ENCODE measurements at places on chromosomes 16 and 17.

DNA sequence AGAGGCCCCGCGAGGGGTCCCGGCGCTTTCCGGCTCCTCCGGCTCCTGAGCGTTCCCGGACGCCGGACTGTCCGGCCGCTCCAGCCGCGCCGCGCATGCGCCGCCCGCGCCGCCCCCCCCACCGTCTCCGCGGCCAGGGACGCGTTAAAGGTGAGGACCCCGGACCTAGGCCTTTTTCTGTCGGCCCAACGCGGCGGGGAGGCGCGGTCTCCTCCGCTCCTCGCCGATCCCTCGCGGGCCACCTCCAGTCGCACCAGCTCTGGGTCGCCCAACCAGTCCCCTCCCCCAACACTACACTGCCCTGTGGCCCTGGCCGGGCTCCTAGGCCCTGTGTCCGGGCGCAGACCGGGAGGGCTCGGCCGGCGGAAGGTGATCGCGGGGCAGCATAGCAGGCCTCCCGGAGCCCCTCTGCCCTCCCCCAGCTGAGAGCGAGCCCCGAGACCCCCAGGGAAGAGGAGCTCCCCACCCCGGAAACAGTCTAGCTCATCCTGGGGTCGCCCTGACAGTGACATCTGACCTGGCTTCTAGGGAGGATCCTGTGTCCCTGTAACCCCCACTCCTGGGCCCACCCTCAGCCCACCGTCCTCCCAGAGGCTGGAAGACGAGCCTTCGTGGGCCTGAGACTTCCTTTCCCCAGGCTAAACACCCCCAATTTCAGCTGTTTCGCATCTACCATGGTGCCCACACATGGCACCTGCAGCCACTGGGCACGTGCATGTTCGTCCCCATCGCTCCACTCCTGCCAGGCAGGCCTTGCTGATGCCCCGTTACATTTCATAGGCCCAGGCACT, 14.7 kb upstream of the BCAR1 start:
- DNase-seq, result no peak

GRCh38 chr16:66490774-66491715, 58.9 kb downstream of the TK2 start:
- no peak for DNase-seq

- no peak for DNase-seq
These were observed 358.2 kb upstream of the TNRC6C start for GRCh38 chr17:77600346-77600745.

DNA sequence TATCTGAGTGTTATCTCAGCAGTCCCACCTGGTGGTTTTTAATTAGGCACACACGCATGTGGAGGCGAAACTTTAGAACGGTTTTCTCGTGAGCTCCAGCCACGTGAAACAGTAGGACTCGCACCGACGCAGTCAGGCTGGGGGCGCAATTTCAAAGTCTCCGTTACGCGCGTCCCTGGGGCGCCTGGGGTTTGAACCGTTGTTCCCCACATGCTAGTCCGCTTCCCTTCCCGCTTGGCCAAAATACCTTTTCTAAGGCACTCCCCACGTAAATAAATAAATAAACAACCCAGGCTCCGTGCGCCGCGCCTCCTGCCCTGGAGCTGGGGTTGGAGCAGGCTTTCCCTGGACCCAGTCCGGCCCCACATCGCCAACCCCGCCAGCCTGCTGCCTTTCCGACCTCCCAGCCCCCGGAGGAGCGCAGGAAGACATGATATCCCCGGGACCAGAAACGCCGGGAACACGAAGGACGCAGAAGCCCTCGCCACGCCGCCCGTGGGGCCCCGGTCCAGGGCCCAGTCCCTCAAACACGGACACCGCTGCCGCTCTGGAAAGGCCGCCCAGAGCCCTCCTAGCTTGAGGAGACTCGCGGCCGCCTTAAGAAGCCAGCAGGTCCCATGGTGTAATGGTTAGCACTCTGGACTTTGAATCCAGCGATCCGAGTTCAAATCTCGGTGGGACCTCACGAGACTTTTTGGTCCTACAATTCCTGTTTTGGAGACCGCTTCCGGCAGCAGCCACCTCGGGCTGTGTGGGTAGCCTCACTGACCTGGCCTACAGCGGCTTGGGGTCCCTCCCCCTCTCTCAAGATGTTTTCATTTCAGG, 18.2 kb downstream of the GNGT2 start:
- peak; percentile 89 for DNase-seq

- DNase-seq, result peak; percentile 57
These were observed 82.3 kb downstream of the CCDC182 start for GRCh38 chr17:57662644-57663308.

DNA sequence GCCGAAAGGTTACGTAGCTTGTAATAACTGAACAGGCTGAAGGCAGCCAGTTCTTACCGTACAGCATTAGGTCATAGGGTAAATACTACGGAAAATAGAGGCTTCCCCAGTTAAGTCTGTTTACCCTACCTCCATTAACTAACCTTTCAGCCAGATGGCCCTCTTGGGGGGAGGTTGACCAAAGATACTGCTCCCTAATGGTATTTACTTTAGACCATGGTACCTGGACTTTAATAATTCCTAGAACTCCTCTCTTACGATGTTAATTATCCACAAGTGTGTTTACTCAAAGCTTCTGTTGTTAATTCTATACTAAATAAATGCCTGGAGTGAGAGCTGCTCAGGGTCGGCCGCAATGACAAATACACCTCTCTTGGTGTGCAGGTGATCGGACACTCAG, 9.8 kb upstream of the ADAT1 start:
- DNase-seq, result no peak

GRCh38 chr17:74446551-74447500, 14.9 kb downstream of the GPRC5C start:
- no peak for DNase-seq

- DNase-seq, result peak; percentile 70
These were observed 542 bp downstream of the KLHL36 start for GRCh38 chr16:84648595-84649510.

GRCh38 chr17:8846768-8847211, 20.7 kb downstream of the PIK3R6 start:
- DNase-seq, result peak; percentile 22

GRCh38 chr16:68229431-68230175, 6.3 kb downstream of the ESRP2 start:
- peak; percentile 65 for DNase-seq

- no peak for DNase-seq
These were observed 88.2 kb downstream of the NOG start for GRCh38 chr17:56681561-56682266.

GRCh38 chr17:2958706-2959222, 104.6 kb downstream of the OR1D5 start:
- no peak for DNase-seq

- no peak for DNase-seq
These were observed at the start of gene C17orf50 for GRCh38 chr17:35760587-35760986. Gene C17orf50 (plus strand): TSS chr17:35760887. CDS start chr17:35760942, 55 bp downstream.

DNA sequence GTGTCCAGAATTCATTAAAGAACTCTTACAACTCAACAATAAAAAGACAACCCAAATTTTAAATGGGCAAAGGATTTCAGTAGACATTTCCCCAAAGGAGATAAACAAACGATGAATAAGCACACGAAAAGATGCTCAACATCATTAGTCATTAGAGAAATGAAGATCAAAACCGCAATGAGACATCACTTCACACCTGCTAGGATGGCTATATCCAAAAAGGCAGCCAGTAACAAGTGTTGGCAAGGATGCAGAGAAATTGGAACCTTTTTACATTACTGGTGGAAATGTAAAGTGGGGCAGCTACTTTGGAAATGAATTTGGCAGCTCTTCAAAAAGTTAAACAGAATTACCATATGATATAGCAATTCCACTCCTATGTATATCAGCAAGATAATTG, 42.0 kb downstream of the PITPNM3 start:
- DNase-seq, result no peak

DNA sequence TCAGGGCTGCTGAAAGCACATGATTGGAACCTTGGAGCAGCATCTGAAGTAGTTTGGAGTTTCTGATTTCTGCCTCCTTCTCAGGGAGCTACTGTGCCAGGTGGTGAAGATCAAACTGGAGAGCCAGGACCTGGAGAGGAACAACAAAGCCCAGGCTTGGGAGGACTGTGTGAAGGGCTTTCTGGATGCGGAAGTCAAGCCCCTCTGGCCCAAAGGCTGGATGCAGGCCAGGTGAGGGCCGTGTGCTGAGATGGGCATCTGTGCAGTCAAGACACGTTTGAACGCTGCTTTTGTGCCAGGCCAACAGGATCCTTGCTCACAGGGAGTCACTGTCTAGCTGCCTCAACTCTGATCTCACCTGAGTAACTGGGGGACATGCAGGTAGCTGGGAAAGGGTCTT, 23.8 kb downstream of the UBN1 start:
- DNase-seq, result no peak

GRCh38 chr17:82296511-82297279, 20.7 kb downstream of the CD7 start:
- peak; percentile 17 for DNase-seq

DNA sequence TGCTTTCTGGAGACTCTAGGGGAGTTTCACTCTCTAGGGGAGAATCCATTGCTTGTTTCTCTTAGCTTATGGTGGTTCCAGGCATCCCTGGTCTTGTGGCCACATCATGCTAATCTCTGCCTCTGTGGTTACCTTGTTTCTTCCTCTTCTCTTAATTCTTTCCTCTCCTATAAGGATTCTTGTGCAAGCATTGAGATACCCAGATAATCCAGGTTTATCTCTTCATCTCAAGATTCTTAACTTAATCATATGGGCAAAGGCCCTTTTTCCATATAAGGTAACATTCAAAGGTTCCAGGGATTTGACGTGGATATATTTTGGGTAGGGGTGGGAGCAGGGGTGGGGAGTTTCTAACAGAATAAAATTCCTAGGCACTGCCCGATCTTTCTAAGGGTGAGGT, 32.6 kb downstream of the FAM20A start:
- no peak for DNase-seq

GRCh38 chr16:9526791-9527190, 435.3 kb downstream of the HAPSTR1 start:
- DNase-seq, result no peak

DNA sequence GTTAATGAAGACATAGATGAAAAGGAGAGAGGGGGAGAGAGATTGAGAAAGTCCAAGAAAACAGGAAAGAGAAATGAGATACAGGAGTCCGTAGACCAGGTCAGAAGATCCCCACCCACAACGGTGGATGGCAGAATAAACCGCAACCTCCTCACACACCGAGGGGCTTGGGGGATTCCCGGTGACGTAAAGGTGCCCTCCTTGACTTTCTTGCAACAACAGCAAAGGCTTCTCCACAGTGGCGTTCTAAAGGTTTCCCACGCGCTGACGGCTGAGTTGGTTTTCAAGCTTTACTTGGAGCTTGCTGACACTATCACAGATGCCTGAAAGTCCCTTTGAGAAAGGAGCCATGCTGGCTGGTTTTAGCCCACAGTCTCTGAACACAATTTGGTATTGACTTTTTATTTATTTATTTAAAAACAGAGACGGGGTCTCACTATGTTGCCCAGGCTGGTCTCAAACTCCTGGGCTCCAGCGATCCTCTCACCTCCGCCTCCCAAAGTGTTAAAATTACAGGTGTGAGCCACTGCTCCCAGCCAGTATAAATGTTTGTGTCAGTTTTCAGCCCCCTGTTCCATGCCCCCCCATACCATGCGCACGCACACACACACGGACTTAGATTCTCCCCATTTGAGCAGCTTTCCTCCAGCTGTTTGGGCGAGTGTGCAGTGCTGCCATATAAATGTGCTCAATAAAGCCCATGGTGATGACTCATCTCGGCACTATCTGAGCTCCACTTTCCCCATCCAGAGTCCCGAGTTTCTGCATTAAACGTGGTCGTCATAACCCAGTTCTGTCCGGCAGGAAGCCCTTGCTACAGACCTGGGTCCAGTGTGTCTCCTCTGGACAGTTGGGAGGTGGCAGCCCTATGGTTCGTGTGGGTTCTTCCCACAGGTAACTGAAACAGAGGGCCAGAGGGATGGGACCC, 33.0 kb upstream of the SEC14L1 start:
- DNase-seq, result peak; percentile 62

GRCh38 chr17:38509772-38510420, 81.6 kb downstream of the ARHGAP23 start:
- no peak for DNase-seq

GRCh38 chr17:40038882-40039513, 15.2 kb downstream of the MED24 start:
- no peak for DNase-seq

DNA sequence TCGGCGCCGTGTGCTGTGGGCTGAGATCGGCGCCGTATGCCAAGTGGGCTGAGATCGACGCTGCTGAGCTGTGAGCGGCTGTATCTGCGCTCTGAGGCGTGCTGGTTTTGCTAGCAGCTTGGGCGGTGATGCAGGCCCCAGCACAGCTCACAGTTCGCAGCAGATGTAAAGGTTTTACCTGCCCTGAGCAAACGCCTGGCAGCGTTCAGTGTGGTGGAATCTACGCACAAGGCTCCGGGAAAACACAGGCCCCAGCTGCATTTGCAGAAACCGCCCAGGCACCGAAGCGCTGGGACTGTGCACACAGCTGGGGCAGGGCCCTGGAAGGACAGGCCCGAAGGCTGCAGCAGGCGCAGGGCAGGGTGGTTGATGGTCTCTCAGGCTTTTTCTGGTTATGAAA, 8.0 kb upstream of the ZNF469 start:
- DNase-seq, result no peak

- no peak for DNase-seq
These were observed 108.7 kb downstream of the ZFHX3 start for GRCh38 chr16:72939247-72939646.

DNA sequence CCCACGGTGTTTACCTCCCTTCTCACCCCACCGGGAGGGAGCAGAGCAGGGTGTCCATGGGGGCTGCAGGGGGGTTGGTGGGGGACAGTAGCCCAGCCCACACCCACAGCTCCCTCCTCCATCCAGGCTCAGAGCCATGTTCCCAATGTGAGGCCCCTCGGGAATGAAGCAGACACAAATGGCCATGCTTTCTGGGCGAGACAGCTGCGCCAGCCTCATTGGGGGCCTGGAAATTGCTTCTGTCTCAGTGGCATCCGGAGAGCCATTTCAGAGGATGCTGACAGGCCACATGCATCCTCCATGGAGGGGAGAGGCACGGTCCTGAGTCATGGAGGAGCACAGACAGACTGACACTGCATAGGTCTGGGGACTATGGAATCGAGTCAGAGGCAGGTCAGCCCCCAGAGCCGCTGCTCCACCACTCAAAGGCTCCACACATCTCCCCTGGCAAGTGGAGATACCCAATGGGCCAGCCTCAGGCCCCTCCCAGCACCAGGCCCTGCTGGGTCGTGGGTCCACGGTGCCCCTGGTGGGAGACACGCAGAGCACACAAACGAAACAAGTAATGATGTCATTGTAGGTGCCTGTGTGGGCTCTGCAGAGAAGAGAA, 59.6 kb upstream of the ENPP7 start:
- no peak for DNase-seq
